ENCODE measurements at places on chromosomes 3 and 15.

DNA sequence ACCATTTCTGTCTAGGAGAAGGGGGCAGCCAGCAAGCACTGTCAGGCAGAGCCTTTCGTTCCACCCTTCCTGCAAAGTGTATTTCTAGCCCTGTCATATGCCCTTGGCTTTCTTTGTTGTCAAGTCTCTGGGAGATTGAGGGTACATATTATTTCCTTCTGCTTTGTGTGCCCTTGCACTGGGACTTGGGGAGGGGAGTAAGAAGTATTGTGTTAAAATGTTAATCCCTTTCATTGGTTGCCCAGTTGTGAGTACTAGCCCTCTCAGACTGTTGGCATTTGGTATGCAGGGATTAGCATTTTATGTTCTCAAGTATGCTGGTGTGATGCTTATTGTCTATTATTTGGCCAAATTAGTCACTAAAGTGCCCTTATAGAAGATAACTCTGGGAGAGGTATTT lies 63.9 kb downstream of the RBM6 start:
- DNase-seq = no peak

- DNase-seq = no peak
Observed at GRCh38 chr3:57077630-57078343, 17.3 kb downstream of the SPATA12 start.

- peak; percentile 62 for DNase-seq
Observed at GRCh38 chr3:5195605-5196004, 8.1 kb downstream of the EDEM1 start.

- DNase-seq = no peak
Observed at GRCh38 chr3:4732925-4733324, 239.8 kb downstream of the ITPR1 start.

- DNase-seq = no peak
Observed at GRCh38 chr15:90037511-90037860, 36.4 kb downstream of the ZNF710 start.

- no peak for DNase-seq
Observed at GRCh38 chr3:99236576-99236975, 335.1 kb upstream of the DCBLD2 start.

DNA sequence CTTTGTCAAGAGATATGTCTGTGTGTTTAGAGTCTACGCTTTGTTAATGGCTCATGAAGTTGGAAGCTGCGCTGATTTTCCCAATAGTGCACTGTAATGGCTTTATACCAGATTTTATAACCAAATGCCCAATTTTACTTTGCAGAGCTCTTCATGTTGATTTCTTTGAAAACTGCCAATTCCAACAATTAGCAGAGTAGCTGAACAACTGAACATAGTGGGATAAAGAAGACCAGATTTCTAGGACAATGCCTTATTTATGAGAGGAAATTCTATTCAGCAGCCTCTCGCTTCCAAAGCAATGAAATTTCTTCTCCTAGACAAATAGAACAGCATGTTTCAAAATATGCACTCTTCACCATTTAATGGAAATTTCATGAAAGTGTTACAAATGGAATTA lies 66.9 kb upstream of the PROK2 start:
- DNase-seq = no peak

DNA sequence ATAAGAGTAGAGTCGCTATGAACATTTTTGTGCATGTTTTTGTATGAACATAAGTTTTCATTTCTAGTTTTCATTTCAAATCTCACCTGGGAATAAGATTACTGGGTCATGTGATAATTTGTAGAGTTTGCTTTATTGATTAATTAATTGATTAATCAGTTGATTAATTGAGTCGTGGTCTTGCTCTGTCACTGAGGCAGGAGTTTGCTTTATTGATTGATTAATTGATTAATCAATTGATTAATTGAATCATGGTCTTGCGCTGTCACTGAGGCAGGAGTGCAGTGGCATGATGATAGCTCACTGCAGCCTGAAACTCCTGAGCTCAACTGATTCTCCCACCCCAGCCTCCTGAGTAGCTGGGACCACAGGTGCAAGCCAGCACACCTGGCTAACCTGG lies 111.6 kb downstream of the TCF12 start:
- no peak for DNase-seq

GRCh38 chr3:34376691-34377090 lies 578.3 kb downstream of the PDCD6IP start:
- no peak for DNase-seq

DNA sequence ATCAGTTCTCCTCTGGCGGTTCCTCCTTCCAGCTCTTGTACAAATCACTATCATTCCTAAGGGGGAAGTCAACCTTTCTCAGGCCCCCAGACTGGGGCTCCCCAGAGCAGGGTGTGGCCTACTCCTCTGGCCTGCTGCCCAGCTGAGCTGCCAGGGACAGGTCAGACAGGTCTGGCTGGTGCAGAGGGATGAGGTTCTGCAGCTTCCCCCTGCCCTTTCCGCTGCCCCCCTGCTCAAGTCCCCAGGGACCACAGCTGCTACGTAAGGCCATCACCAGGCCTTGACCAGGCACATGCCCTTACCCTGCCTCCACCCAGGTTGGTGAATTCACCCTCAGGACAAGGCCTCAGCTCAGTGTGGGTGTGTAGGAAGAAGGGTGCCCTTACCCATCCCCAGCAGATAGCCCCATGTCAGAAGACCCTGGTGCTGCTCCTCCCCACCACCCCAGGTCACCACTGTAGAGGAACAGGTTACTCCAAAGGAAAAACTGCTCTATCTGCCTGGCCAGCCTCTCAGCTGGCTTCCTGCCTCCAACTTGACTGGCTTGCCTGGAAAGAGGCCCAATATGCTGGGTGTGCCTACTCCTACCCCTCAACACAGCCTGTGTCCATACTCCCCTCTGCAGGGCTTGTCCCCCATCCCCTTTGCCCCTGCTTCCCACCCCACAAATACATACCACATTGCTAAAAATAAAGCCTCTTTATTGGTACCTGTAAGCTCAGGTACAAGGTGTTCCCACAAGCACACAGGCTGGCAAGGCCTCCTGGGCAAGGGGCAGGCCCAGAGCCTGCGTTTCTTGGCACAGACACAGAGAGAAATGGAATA lies 12.0 kb downstream of the CSRNP1 start:
- DNase-seq = peak; percentile 15

DNA sequence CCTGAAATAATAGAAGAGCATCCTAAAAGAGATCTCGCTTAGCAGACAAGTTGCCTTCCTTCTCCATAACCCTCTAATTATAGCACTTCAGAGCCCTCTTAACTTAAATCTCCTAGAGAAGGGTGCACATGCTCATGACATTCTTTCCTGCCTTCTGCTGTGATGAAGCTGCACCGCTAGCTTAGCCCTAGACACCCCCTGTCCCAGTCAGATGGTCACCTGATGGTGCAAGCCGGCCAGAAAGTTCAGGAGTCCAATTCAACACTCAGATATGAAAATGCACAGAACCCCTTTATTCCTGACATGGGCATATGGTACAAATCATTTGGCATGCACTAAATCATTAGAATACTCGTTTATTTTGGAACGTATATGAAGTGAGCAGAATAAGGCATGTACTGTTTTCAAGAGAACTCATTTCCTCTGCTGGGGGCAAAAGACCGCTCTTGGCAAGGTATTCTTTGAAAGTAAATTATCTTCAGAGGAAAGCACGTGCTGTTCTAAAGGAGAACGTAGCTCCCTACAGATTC lies 420.4 kb upstream of the PROK2 start:
- no peak for DNase-seq

GRCh38 chr3:148400754-148401153 lies 296.9 kb upstream of the AGTR1 start:
- no peak for DNase-seq

DNA sequence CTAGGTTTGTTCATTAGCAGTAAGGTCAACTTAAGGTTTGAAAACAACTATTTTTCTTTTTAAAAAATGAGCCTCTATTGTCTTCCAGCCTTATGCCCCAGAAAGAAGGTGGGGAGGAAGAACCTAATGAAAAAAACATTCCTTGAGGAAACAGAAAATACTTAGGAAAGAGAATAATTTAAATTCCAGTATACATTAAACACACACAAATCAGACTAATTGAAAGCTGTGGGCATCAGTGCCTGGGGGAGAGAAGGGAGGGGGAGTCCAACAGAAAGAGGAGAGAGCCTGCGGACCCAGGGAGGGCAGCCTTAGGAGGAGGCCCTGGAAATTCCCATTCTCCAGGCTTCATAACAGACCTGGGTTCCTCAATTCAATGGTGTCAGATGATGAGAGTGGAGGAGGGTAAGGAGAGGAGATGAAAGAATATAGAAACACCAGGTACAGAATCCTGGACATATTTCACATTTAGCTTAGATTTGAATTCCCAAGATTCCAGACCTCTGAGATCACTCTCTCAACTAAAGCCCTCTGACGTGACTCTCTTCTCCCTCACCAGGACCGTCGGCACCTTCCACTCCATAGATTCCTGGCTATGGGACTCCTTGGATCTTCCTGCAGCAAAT lies 320.5 kb upstream of the UMPS start:
- DNase-seq = no peak

DNA sequence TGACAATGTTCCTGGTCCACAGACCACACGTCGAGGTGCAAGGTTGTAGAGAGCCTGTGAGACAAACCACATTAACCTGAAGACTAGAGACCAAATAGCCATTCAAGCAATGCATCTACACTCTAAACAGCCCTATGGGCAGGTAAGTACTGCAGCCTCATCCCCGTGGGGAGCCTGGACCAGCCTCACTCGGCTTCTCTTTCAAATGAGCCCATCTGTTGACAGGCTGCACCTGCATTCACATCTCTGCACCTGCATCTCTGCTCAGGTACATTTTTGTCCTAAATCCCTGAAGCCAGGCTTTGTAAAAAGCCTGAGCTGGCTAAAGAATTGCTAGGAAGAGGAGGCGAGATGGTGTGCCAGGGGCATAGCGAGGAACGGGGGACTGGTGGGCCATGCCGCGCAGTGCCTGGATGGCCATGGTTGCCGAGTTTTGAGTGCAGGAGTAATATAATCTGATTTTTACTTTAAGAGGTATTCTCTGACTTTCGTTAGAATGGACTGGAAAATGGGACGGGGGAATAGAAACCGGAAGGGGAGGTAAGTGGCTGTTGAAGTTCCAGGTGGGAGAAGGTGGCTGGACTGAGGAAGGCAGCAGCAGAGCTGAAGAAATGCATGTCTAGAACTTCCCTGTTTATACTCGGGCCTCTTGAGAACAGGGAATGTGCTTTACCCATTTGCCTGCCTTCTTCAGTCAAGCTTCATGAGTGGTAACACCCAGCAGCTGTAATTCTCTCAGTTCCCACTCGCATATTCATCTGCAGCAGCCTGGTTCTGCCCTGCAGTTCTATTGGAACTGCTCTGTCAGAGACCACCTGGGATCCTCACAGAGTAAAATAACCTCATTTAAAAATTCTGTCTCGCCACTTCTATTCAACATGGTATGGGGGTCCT lies 226.4 kb downstream of the OPA1 start:
- DNase-seq = no peak

DNA sequence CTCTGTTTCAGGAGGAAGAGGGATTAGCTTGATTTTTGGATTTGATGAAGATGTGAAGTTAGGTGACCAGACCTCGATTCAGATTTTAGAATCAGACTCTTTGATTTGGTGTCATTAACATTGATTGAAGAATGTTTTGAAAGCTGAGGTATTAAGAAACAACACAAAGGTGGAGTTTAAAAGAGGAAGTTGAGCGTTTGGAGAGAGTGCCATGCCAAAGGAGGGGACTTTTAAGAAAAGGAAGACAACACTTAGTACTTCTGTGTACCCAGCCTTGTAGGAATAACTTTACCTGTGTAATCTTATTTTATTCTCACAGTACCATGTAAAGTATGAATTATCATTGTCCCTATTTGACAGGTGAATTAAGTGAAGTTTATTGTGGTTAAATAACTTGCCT lies 34.4 kb downstream of the PPARG start:
- DNase-seq = no peak

DNA sequence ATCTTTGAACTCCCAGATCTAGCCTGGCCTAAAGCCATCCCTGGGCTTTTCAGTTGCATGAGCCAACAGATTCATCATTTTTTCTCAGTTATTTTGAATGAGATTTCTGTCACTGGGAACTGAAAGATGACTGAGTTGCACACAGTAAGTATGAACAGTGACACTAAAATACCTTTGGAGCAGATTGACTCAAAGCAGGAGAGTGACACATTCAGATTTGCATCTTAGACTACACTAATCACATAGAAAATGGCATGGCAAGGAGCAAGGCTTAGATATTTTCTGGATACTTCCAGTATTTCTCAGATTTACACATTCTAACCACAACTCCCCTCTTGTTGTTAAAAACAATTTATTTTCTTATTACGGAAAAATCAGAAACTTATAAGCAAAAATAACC lies 32.8 kb downstream of the SEC62 start:
- DNase-seq = no peak

DNA sequence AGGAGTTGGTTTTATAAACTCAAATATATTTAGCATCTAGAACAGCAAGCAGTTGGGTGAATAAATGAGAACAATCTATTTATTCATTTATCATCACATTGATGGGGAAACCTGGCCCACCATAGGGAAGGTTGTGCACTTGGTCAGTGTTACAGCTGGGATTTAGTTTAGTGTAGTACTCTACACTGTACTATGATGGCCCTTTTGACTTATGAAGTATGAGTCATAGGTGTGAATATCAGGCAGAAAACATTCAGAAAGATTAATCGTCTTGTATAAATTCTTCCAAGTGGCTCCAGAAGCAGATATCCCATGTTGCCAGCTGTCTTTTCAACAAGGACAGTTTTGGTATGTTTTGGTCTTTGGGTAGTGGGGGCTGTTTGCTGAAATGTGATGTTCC lies 38.0 kb downstream of the BBS4 start:
- DNase-seq = no peak

DNA sequence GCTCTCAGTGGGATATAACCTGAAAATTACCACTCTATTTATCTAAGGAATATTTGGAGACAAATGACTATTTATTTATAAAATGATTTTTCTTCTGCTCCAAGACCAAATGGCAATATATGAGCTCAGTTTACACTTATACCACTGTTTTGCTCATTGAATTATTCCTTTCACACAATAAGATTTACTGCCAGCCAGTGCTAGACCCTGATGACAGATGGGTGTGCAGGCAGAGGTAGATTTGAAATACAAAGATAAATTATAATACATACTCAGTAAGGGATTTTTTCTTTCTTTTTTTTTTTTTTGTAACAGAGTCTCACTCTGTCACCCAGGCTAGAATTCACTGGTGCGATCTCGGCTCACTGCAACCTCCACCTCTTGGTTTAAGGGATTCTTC lies 980.3 kb downstream of the EPHA3 start:
- DNase-seq = no peak

DNA sequence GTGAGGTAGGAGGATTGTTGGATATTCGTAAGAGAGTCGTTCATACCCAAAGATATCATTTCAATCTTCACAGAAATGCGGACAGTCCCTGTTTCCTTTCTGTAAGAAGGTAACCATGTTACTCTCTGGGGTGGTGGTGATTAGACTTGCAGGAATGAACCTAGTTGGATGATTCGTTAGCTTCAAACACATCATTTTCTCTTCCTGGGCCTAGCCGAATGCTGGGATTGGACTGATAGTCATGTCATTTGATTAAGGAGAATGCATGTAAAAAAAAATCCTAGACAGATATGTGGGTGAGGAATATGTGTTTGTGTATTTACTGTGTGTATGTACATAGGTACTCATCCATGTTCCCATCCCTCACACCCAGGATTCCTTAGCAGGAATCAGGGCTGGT lies 12.4 kb downstream of the SLCO3A1 start:
- DNase-seq = no peak
